Naive thymus-derived CD4-positive, alpha-beta T cell (primary cell): ENCODE measurements at places on chromosomes 16 and 17. TPM values are rescaled to one million over a fixed set of nuclear protein-coding genes. Genes with fewer than 3 reads are reported as not detected.

- H3K4me3 ChIP-seq = no peak overlapping the region
- no peaks in the 10 kb centered on the region for H3K36me3 ChIP-seq
- DNase-seq = no peak
- peaks cover 34% of the 10 kb centered on the region for H3K4me1 ChIP-seq
- no peak overlapping the region for H3K27ac ChIP-seq
Measured at GRCh38 chr17:65171752-65172151, 34.6 kb downstream of the RGS9 start.

- H3K27me3 ChIP-seq = no peaks in the 10 kb centered on the region
- no peaks in the 10 kb centered on the region for H3K4me1 ChIP-seq
- no peak overlapping the region for H3K4me3 ChIP-seq
Measured at GRCh38 chr17:36153895-36154610, 22.4 kb downstream of the TBC1D3B start.

- no peak overlapping the region for H3K4me3 ChIP-seq
- DNase-seq = no peak
- H3K27ac ChIP-seq = no peak overlapping the region
- no peaks in the 10 kb centered on the region for H3K27me3 ChIP-seq
Measured at GRCh38 chr16:63289834-63290460, 1253.7 kb upstream of the CDH8 start.

DNA sequence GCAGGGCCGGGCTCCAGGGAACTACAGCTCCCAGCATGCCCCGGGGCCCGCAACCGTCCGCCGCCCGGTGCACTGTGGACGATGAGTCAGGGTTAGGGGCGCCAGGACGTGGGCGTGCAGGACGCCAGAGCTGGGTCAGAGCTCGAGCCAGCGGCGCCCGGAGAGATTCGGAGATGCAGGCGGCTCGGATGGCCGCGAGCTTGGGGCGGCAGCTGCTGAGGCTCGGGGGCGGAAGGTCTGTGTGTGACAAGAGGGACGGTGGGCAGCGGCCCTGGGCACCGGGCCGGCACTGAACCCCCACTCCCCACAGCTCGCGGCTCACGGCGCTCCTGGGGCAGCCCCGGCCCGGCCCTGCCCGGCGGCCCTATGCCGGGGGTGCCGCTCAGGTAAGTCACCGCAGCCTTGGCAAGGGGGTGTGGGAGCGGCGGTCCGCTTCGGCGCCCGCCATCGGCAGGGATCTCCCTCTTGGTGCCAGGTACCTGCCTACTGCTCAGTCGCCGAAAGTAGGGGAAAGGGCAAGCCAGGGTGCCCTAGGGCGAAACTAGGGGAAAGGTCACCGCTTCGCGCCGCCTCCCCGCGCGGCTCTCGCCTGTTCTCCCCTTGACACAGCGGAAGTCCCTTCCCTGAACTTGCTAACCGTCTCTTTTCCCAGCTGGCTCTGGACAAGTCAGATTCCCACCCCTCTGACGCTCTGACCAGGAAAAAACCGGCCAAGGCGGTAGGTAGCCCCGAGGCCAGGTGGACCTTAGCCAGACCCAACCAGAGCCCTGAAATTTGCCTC is at the start of the genes ACADVL and DLG4:
TSS of gene ACADVL (plus strand) at position 127 of the 781 bp plus-strand sequence. CDS start at position 174, 47 bp downstream.
TSS of gene DLG4 (minus strand) at position 25 of the 781 bp plus-strand sequence.
- no peaks in the 10 kb centered on the region for H3K27me3 ChIP-seq
- no peaks in the 10 kb centered on the region for H3K36me3 ChIP-seq
- peaks cover 25% of the 10 kb centered on the region for H3K4me1 ChIP-seq
- peak within 1 kb of the TSS; percentile 75 for H3K27ac ChIP-seq
- H3K4me3 ChIP-seq = peak within 1 kb of the TSS; percentile 73

- H3K4me1 ChIP-seq = no peaks in the 10 kb centered on the region
- H3K27me3 ChIP-seq = no peaks in the 10 kb centered on the region
- DNase-seq = no peak
- no peaks in the 10 kb centered on the region for H3K36me3 ChIP-seq
Measured at GRCh38 chr17:52110923-52111581, 47.5 kb downstream of the CA10 start.

DNA sequence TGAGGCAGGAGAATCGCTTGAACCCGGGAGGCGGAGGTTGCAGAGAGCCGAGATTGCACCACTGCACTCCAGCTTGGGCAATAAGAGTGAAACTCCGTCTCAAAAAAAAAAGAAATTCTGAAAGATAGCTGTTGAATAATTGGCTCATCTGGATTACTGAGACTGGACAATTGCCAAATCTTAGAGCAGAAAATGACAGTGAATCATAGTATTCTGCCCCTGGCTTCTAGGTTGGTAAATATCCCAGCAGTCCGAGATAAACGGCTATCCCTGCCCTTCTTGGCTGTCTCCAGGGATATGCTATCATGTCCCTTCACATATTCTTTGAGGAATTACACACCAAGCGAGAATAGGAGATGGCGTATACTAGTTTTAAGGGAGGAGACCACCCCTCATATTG is 35.5 kb upstream of the METTL16 start:
- H3K27ac ChIP-seq = no peak overlapping the region
- H3K4me3 ChIP-seq = no peak overlapping the region
- no peaks in the 10 kb centered on the region for H3K27me3 ChIP-seq
- H3K4me1 ChIP-seq = no peaks in the 10 kb centered on the region
- H3K36me3 ChIP-seq = no peaks in the 10 kb centered on the region
- no peak for DNase-seq

DNA sequence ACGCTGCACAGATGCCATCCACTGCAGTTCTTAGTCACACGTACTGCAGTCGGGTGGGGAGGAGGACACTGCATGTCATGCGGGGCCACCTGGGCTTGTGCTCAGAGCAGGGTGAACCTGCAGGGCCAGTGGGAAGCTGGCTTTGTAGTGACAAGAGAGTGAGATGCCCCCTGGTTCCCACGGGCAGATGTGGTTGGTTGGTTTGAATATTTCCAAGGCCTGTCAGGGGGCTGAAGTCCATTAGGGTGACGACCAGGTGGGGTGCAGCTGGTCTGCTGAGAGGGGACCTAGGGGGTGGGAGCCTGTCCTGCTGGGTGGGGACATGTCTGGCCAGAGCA is 14.3 kb downstream of the ZNF213 start:
- H3K27ac ChIP-seq = no peak overlapping the region
- no peaks in the 10 kb centered on the region for H3K4me1 ChIP-seq
- DNase-seq = no peak
- no peaks in the 10 kb centered on the region for H3K36me3 ChIP-seq
- peak overlapping the region; percentile 73 for H3K4me3 ChIP-seq

DNA sequence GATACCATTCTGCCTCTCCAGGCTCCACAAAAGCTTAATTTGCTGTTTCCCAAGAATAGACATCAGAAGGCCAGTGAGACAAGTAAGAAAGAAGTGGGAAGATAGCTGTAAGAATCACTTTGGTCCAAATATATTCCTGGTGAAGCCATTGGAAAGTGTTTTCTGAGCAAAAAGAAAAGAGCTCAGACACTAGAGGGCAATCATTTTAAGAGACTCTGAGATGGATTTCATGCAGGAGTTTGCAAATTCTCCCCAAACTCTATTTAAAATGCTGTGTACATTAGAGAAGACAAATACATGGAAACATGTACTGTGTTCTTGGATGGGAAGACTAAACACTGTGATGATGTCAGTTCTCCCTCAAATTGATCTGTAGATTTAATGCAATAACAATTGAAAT is 8.0 kb upstream of the SLC6A2 start:
- H3K27me3 ChIP-seq = no peaks in the 10 kb centered on the region
- DNase-seq = no peak
- H3K27ac ChIP-seq = no peak overlapping the region

DNA sequence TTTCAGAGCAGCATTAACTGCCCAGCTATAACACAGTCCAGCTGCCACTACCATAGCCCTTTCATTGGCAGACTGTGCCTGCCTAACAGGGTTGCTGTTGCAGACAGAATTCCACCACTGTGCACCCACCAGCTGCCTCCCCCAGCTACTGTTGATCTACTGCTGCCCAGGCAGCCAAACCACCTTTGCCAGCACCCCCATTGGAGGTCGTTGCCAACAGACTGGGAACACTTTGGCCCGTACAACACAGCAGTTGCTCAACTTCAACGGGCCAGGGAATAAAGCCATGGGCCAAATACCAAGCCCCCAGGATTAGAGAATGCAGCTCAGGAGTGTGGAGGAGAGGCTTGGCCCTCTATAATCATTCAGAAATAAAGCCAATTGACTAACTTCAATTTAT is 473.6 kb downstream of the CDH11 start:
- H3K4me1 ChIP-seq = no peaks in the 10 kb centered on the region
- H3K27ac ChIP-seq = no peak overlapping the region
- no peaks in the 10 kb centered on the region for H3K27me3 ChIP-seq

DNA sequence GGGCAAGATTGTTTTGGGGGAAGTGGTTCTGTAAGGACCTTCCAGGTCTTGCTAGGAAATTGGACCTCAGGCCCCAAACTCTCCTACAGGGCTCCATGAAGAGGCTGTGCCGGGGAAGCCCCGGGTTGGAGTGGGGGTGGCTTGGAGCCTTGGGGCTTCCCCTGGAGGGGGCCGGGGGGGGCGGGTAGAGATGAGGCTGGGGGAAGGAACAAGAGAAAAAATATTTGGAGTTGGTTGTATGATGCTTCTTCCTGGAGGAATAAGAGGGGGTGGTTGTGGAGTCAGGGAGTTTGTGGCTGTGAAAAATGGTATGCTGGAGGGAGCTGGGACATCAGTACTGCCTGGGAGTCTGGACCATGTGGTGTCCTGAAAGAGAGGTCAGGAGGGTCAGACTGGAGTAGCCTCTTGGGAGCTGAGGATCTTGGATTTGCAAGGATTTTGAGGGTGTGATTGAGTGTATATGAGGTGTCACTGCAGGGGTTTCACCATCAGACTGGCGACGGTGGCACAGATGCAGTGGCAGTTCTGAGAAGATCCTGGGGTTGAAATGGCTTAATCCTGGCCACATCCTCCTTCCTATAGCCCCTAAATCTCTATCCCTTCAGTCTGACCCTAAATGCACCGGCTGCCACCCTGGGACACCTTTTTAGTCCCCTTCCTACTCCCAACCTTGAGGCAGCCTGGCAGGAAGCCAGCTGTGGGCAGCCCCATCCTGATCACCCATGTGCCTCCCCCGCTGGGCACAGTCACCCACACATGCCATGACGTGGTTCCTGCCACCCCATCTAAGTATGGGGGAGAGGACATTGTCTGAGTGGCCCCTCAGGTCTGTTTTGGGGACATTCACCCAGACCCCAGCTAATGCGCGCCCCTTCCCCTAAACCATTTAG is 10.9 kb downstream of the RARA start:
- peaks cover 66% of the 10 kb centered on the region for H3K4me1 ChIP-seq
- H3K27me3 ChIP-seq = no peaks in the 10 kb centered on the region
- peak; percentile 68 for DNase-seq
- peak overlapping the region; percentile 96 for H3K27ac ChIP-seq

GRCh38 chr16:8026450-8026849 is 563.9 kb downstream of the TMEM114 start:
- no peaks in the 10 kb centered on the region for H3K4me1 ChIP-seq
- no peaks in the 10 kb centered on the region for H3K36me3 ChIP-seq
- H3K4me3 ChIP-seq = no peak overlapping the region
- no peak for DNase-seq
- H3K27ac ChIP-seq = no peak overlapping the region

DNA sequence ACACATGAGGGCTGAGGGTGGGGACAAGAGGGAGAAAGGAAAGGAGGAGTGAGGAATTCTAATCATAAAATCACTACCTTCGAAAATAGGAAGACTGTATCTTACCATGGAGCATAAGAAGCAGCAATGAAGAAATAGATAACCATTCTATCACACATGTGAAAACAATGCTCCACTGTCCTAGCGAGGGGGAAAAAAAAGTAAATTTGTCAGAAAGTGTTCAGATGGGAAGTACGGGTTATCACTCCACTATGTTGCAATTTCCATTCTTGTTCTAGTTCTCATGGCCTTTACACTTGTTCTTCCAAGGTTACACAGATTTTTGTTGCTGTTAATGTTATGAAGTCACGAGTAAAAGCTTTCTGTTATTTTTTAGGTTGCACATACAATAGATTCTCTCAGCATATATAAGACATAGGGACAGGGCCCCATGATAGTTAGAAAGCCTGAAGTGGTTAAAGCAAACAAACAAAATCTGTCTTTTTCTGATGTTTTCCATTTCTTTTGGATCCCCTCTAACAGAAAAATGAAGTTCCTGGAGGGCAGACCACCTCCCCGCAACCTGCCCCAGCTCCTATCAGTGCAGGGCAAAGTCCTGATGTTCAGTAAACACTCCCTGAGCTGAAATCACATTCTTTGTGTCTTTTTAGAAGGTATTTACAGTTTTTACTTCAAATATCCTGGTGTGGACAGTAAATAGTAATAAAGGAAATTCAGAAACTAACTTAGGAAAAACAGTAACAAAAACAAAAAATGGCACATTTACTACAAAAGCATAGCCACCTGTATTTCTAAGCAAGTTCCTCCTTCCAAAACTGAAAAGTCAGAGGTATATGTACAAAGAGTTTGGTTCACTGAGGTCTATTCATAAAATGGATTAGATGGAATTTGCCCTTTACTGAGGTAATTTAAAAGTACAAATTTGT is 13.7 kb downstream of the MMD start:
- no peaks in the 10 kb centered on the region for H3K27me3 ChIP-seq
- DNase-seq = no peak
- no peaks in the 10 kb centered on the region for H3K36me3 ChIP-seq
- no peak overlapping the region for H3K27ac ChIP-seq
- no peak overlapping the region for H3K4me3 ChIP-seq

GRCh38 chr16:15552507-15552906 is 90.4 kb downstream of the MARF1 start:
- H3K4me1 ChIP-seq = no peaks in the 10 kb centered on the region
- H3K4me3 ChIP-seq = no peak overlapping the region
- no peaks in the 10 kb centered on the region for H3K27me3 ChIP-seq
- no peaks in the 10 kb centered on the region for H3K36me3 ChIP-seq

DNA sequence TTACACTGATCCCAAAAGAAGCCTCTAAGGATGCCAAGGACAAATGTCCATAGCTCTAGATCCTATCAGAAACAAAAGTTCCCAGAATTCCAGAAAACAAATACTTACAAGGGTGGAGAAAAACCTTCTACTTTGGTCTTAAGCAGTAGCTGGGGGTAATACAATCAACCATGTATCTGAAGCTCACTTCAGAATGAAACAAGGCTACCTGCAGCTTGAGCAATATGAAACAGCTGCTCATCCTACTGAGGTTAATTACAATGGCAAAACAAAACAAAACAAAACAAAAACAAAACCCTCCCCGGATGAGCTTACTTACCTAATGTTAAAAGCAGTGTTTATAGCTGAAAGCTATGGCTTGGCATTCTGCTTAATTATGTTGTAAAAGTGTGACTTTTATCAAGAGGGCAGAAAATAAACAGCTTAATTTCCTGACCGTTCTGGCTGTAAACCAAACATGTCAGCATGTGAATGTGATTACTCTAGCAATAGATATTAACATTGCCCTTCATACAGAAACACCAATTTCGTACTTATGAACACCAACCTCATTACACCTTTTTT is 10.5 kb downstream of the PDZD9 start:
- no peak overlapping the region for H3K4me3 ChIP-seq
- no peaks in the 10 kb centered on the region for H3K27me3 ChIP-seq
- H3K27ac ChIP-seq = no peak overlapping the region
- no peaks in the 10 kb centered on the region for H3K36me3 ChIP-seq

GRCh38 chr16:1169285-1170075 is 16.6 kb downstream of the CACNA1H start:
- DNase-seq = no peak
- H3K27ac ChIP-seq = no peak overlapping the region
- H3K4me1 ChIP-seq = no peaks in the 10 kb centered on the region
- no peaks in the 10 kb centered on the region for H3K27me3 ChIP-seq

SLC6A2 gene
- not detected for polyA plus RNA-seq

CD300E gene
- not detected for polyA plus RNA-seq

PAQR4 gene
- not detected for polyA plus RNA-seq

NXPH3 gene
- polyA plus RNA-seq = not detected

PLLP gene
- polyA plus RNA-seq = 10.0 TPM

SYT17 gene
- not detected for polyA plus RNA-seq

CDT1 gene
- polyA plus RNA-seq = 0.09 TPM

SMPD3 gene
- polyA plus RNA-seq = 1.8 TPM
